ENCODE measurements at places on chromosomes 6 and 20.

DNA sequence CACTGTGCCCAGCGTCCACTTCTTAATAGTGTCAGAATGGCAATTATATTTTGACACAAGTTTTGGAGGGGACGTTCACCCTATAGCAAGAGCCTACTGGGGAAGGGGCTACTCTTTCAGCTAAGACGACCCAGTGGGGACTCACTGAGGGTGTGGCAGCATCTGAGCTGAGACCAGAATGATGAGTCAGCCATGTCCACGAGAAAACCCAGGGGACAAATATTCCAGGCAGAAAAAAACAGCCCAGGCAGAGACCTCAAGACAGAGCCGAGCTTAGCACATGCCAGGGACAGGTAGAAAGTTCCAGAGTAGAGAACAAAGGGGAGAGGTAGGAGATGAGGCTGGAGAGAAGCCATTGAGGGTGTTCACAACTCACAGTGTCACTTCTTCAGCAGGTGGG is 11.2 kb downstream of the CNBD2 start:
- DNase-seq = no peak

- no peak for DNase-seq
These were observed 2.2 kb upstream of the NINL start for GRCh38 chr20:25587536-25587935.

GRCh38 chr6:129446272-129447197 is 263.4 kb downstream of the ARHGAP18 start:
- DNase-seq = no peak

GRCh38 chr6:498795-499231 is 107.3 kb downstream of the IRF4 start:
- DNase-seq = no peak

DNA sequence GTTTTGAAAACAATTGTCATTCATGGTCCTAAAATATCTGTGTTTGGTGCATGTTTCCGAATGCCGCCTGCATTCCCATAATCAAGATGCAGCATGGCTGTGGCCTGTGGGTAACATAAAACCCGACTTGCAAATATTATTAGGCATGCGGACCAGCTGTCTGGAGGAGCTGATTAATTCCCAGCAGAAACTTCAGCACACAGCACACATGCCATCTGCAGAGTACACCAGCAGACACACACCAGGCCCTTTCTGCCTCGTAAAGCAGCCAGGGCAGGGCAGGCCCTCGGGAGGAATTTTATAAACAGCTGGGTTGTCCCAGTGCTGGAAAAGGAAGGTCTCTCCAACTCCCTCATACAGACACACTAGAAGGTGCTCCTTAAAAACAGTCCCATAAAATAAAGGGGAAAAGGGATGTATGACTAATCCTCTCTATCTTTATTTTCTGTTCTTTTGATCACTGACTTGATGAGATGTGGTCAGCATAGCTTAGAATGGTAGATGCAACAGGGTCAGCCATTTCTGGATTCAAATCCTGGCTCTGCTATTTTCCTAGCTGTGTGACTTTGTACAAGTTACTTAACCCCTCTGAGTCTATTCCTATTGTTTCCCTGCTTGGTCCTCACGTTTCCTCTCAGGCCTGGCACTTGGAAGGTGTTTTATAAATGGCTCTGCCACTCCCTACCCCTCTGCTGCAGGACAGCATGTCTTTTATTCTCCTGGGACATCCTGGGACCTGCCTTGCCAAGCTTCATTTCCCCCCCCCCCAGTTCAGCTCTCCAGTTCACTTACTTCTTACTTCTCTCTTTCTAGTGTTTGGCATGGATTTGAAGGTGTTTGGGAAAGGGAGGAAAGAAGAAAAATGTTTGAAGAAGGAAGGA is 85.9 kb upstream of the TRAF3IP2 start:
- no peak for DNase-seq

GRCh38 chr6:128836761-128837160 is 46.2 kb upstream of the LAMA2 start:
- DNase-seq = no peak

DNA sequence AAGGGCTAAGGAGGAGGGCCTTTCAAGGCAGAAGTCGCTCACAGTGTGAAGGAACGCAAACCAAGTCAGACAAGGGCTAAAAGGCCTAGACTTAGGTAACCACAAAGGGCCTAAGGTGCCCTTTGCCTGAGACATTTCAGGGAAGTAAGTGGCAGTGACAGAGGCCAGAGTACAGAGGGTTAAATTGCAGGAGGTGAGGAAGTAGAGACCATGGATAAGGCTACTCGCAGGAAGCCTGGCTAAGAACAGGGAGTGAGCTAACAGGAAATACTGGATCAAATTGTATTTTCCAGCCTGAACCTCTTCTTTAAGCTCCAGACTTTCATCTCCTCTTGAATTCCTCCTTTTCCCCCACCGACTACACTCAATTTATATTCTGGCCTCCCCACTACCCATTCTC is 16.6 kb downstream of the ZHX3 start:
- DNase-seq = no peak

DNA sequence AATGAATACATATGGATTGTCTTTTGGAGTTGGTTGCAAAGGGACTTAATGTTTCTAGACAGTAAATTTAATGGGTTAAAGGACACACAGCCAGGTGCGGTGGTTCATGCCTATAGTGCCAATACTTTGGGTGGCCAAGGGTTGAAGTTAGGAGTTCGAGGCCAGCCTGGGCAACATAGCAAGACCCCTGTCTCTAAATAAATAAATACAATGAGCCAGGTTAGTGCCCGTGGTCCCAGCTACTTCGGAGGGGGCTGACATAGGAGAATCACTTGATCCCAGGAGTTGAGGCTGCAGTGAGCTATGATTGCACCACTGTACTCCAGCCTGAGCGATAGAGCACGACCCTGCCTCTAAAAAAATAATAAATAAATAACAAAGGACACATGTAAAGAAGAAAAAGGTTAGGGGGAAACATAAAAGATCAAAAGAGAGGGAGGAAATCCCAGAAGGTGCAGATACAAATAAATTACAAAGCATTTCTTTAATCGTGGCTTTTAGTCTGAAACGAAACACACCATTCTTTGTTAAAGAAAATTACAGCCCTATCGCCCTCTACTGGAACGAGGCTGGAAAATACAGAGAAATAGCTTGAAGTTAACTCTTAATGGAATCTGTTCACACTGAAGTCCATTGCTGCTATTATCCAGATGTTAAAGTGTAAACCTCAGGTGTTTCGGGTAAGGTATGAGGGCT is 42.6 kb upstream of the SCML4 start:
- peak; percentile 67 for DNase-seq

- DNase-seq = no peak
These were observed 2.2 kb downstream of the ZNFX1 start for GRCh38 chr20:49275636-49276035.

DNA sequence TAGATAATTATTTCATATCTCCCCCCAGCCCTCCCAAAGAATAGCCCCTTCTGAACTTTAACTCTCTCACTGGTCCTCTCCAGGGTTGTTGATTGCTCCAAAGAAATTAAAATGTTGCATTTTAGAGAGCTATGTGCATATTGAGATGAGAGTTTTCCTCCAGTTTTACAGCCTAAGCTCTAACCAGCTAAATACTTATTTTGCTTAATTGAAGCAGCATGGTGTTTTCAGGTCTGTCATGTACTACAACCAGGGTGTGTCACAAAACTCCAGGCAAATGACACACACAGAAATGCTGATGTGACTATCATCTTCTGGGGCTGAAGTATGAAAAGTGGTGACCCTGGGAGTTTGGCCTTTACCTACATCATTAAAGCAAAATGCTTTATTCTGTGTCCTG is 196.8 kb upstream of the STXBP5 start:
- no peak for DNase-seq

DNA sequence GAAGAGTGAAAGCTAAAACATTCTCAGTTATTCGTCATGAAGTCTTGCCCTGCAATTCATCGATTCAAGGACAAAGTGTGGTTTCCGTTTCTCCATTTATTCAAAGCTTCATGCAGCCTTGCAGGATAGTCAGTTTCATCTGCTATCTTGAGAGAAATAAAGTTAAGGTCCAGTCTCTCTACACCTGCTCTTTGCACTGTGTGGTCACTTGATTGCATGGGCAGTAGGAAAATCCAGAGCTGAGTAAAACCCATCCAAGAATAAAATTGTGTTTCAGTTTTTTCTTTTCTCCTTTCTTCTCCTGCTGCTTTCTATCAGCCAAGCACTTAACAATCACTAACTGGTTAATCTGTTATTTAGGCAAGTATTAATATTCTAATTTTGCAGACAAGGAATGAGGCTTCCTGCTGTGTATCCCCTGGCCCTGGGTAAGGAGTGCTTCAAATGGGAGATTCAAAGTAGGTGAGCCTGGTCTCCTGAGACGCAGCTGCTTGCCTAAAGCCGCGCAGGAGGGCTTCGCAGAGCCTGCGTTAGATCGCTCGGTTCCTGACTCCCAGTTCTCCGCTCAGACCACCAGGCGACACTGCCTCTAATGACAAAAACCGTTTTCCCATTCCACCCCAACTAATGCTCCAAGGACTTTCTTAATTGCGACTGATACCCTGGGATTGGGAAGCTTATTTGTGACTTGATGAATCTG is 808.3 kb downstream of the TFAP2A start:
- no peak for DNase-seq

DNA sequence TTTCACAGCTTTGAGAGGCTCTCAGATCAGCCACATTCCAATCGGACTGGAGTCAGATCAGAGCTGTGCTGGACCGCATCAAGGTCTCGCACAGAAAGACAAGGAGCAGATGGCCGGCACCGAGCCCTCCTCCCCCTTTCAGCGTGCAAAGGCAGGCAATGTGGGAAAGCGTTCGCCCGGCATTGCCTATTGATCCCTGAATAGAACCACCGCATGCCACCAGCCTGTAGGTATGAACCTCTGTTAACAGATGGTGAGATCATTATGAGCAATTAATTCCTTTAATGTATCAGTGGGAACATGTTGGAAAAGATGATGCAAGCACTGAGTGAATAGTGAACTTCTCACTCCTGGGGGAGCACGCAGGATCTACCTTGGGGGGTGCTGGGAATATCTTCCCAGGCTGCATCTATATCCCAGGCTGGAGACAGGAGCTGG is 117.5 kb upstream of the ID4 start:
- DNase-seq = no peak

GRCh38 chr6:88045521-88046136 is 2.0 kb upstream of the SPACA1 start:
- DNase-seq = no peak

DNA sequence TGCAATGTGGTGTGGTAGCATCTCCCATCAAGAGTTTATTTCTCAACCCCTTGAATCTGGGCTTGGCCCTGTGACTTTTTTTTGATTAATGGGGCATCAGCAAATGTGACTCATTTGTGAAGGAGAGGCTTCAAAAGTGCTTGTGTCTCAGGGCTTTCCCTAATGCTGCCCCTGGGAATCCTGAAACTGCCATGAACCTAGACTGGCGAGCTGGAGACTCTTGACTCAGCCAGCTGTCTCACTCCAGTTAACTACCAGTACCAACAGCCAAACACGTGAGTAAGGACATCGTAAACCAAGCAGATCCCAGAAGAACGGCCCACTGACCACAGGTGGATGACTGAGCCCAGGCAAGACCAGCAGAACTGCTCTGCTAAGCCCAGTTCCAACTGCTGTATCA is 72.8 kb upstream of the ADTRP start:
- no peak for DNase-seq

DNA sequence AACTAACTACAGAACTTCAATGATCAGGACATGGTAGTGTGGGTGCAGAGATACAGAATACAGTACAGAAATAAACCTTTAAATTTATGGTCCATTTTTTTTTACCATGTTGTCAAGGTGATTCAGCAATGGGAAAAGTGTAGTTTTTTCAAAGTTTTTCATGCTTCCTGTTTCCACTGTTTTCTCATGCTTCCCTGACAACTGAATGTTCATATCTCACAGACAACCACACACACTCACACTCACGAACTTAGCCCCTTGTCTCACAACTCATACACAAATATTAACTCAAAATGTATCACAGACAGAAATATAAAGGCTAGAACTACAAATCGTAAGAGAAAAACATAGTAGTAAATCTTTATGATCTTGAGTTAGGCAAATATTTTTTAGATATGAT is 232.6 kb upstream of the CDYL start:
- no peak for DNase-seq

- DNase-seq = no peak
These were observed 145.3 kb downstream of the VEGFA start for GRCh38 chr6:43915208-43915869.

DNA sequence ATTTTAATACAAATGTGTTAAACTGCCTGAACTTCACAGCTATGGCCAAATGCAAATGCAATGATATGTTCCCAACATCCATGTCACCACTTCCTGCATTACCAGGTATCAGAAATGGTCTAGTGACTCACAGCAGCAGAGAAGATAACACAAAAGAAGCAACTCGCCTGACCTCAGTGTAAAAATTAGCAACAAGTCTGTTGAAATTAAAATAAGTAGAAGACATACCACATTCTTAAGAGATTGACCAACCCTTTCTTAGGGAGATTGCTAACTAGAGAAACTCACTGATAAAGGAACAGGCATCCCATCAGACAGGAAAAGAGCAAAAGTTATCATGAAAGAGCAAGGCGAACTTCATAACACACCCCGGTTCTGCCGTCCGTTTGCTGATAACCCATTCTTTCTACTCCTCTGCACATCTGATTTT is 45.1 kb downstream of the RNASET2 start:
- DNase-seq = no peak

DNA sequence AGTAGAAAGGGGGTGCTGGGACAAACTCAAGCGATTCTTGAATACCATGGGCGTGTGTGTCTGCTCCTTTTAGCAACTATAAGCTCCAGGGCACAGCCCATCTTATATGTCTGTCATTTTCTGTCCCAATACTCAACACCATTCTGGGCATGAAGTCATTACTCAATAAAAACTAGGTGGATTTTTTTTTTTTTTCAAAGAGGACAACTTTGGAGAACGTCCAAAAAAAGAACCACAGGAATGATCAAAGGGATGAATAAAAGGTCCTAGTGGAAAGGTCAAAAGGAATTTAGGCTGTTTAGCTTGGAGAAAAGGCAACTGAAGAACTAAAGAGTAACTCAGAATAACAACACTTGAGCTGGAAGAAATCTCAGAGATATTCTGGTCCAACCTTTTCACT is 24.4 kb downstream of the UQCC1 start:
- DNase-seq = no peak

GRCh38 chr6:156767603-156768467 is 9.3 kb upstream of the ARID1B start:
- DNase-seq = no peak

- no peak for DNase-seq
These were observed 2.4 kb upstream of the BPIFB3 start for GRCh38 chr20:33051333-33051732.

GRCh38 chr6:15483060-15483459 is 179.8 kb downstream of the DTNBP1 start:
- no peak for DNase-seq

DNA sequence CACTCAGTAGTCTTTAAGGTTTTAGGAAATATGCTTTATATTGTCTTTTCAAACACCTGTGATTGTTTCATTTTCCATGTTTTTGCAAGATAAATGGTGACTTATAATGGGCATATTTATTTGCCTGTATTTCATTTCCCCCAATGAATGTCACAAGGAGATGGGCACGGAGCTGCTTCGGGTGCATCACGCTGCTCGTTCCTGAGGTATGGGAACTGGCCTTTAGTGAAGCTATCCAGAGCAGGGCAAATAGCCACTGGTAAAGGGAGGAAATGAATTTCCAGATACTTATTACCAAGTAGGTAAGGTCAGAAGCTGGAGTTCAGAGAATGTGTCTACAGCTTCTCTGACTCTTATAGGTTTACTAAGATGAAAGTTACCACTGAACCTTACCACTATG is 3.7 kb downstream of the POU3F2 start:
- no peak for DNase-seq

- no peak for DNase-seq
These were observed 14.2 kb downstream of the DNPH1 start for GRCh38 chr6:43215066-43215465.

Measured in CD4-positive, alpha-beta T cell treated with Interleukin-15 for 4 hours (primary cell).